CD4-positive, alpha-beta T cell treated with Interleukin-15 for 1 hour (primary cell): ENCODE measurements at places on chromosomes 7 and 10.
A peak's percentile ranks its signal among the peaks of the same experiment; 100 is the strongest.

- DNase-seq: peak; percentile 32
Observed at GRCh38 chr10:46028584-46029460, 1.6 kb downstream of the NCOA4 start.

DNA sequence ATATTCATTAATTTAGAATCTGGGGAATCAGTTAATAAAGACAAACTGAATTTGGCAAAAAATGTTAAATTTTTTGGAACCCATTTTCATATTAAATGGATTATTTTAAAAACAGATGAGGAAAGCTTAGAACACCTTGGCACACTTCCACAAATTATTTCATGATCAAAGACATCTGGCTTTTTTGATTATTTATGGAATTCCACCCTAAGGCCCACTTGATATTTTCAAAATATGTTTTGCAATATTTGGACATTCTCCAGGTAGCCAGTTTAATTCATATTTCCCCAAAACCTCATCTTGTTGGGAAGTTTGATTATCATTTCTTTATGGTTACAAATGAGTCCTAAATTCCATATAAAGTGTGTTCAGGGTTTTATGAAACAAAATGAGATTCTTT lies 129.9 kb downstream of the DOCK4 start:
- no peak for DNase-seq

DNA sequence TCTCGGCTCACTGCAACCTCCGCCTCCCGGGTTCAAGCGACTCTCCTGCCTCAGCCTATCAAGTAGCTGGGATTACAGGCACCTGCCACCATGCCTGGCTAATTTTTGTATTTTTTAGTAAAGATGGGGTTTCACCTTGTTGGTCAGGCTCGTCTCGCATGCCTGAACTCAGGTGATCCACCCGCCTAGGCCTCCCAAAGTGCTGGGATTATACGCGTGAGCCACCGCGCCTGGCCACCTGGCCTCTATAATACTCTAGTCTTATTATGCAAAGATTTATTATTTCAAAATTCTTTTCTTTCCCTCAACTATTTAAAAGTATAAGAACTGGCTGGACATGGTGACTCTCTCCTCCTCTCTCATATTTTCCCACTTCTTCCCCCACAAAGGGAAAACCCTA lies 30.0 kb upstream of the C1GALT1 start:
- no peak for DNase-seq

GRCh38 chr10:63137306-63137705 lies 4.2 kb downstream of the NRBF2 start:
- no peak for DNase-seq

GRCh38 chr10:47365431-47366180 lies 17.4 kb downstream of the RBP3 start:
- no peak for DNase-seq

DNA sequence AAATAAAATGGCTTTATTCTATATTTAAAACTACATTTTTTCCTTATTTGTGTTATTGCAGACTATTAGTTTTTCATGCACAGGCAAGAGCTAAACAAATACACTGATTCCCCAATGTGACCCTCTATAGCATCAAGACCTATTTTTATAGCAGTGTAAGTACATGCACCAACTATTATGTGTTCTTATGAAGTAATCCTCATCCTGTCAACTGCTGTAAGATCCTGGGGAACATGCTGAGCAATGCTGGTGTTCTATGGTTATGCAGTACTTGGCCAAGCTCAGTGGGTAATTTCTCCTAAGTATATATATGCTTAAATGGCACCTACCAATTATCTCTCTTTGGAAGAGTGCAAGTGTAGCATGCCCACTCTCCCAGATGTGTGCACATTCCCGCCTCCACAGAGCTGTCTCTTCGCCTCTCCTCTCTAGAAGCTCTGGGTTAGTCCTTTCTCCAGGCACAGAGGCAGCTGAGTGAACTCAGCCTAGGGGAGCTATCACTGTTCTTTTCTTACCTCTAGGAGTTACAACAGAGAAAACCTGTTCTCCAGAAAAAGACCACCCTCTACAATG lies 428.8 kb downstream of the KCNMA1 start:
- DNase-seq: no peak

DNA sequence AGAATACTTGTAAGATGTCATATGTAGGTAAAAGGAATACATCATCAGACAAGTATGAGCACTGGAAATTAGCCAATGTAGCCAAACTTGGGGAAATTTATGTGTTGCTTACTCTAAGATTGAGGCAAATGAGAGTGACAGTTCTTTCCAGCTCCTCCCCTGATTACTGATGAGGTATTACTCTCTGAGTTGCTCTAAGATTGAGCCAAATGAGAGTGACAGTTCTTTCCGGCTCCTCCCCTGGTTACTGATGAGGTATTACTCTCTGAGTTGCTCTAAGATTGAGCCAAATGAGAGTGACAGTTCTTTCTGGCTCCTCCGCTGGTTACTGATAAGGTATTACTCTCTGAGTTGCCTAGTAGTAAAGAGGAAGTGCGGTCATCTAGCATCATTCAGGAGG lies 435.8 kb downstream of the NRG3 start:
- no peak for DNase-seq

- DNase-seq: no peak
Observed at GRCh38 chr10:12420530-12421120, 71.3 kb downstream of the CAMK1D start.

- no peak for DNase-seq
Observed at GRCh38 chr10:85789982-85790789, 576.4 kb downstream of the GRID1 start.

- DNase-seq: no peak
Observed at GRCh38 chr10:68924593-68924992, 23.5 kb downstream of the DDX50 start.

GRCh38 chr7:131819891-131820290 lies 263.5 kb upstream of the PODXL start:
- no peak for DNase-seq

- no peak for DNase-seq
Observed at GRCh38 chr10:65416094-65416493, 1509.7 kb upstream of the LRRTM3 start.

DNA sequence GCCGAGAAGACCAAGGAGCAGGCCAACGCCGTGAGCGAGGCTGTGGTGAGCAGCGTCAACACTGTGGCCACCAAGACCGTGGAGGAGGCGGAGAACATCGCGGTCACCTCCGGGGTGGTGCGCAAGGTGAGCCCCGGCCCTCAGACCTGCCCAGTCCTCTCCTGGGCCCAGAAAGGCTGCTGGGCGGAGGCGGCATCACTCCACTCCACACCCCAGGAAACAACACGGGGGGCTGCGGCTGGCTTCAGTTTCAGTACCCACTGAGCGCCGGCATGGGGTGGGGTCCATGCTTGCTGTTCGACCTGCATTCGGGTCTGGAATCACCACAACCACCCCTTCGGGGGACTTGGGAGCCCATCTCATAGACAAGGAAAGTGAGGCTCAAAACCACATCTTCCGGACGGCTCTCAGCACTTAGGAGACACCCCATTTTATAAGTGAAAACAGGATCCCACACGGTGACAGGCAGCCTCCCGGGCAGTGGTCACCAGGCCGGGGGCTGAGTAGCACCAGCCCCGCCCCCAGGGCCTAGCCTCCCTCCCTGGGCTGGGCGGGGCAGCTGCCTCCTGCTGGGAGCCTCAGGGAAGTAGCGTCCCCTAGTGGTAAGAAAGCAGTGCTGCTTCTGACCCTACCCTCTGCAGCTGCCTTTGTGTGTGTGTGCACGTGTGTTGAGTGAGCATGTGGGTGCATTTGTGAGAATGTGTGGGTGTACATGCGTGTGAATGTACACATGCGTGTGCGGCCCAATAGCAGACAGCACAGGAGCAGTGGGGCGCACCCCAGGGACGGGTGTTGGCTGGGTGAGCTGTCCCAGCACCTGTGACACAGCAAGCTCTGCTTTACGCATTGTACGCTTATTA lies 1.8 kb downstream of the SNCG start:
- DNase-seq: peak; percentile 34

DNA sequence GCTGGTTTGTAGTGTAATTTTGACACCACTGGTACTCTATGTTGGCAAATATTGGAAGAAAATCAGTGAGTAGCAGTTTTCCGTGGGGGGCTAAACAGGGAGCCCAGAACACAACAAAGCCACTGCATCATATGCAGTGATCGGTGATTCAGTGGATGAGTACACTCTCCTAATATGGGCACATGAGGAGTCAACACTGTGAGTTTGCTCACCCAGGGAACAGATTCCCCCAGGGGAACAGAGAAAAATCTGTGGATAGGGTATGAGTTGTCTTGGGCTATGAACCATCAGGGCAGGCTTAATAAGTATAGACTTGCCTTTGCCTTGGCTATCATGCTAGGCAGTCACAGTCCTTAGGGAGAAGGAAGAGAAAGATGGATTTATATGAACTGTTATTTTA lies 227.7 kb upstream of the SEMA3E start:
- no peak for DNase-seq

DNA sequence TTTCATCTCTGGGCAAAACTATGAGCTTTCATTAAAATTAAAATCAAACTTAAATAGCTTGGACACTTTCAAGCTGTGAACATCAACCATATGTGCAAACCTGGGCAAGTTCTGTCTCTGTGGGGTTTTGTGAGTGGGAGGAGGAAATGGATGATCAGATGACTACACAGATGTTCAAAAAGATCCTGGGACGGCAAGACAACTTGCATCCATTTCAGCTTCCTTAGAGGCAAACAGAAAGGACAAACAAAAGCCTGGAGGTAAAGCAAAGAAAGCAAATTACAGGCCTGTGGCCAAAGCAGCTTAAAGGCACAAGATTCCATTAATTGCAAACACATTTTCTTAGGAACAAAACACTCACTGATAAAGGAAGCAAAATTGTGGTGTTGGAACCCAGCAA lies 222.2 kb downstream of the NEBL start:
- DNase-seq: no peak

DNA sequence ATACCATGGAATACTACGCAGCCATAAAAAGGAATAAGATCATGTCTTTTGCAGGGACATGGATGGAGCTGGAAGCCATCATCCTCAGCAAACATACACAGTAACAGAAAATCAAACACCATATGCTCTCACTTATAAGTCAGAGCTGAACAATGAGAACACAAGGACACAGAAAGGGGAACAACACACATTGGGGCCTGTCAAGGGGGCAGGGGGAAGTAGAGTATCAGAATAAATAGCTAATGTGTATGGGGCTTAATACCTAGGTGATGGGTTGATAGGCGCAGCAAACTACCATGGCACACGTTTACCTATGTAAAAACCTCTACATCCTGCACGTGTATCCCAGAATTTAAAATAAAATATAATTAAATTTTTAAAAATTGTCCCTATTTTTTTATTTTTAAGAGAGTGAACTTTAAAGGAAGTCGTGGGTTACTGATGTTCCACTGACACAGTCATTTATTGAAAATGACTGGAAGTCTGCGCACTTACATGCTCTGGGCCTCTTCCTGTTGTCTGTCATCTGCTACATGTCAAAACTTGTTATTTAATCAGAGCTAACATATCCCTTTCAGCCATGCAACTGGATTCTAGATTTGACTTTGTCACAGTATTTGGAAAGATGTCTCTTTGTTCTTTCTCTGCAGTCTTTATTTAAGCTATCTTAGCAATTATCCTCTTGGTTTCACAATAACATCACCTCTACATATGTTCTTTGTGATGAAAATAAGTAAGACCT lies 73.7 kb upstream of the ABCB5 start:
- DNase-seq: no peak

DNA sequence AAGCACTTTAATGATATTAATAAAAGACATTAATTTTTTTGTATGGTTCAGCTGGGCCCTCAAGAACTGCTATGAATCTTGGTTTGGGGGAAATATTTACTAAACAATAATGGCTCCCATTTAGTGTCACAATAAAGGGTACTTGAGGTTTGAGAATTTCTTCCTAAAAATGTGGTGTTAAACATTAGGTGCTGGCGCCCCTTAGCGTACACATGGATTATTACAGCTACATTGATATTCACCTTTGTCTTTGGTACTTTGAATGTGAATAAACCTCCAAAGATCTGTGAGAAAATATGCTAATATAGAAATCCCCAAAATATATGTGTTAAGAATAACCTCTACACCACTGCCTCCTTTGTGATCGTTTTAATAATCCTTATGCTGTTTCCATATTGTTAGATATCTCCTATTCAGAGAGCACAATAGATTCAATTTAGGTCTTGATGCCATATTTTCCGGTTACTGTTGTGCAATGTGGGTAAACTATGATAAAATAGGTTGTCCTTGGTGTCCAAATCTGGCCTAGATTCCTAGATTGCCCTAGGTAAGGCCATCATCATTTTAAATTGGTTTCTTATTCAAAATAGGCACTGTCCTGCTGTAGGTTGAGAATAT lies 161.8 kb upstream of the CACNA2D1 start:
- no peak for DNase-seq

DNA sequence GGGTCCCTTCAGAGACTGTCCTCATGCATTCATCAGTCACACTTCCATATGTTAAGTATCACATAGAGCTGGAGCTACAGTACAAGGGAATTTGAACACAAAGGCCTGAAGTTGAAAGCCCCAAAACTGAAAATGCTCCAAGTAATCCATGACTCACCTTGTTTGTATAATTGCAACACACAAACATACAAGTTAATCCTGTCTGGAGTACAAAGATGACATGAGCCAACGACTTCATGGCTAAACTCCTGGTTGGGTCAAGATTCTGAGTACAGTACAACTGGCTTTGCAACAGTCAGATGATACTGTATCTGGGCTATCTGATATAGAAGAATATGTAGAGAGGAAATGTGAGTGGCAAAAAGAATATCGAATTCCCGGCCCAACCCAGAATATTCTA lies 73.1 kb upstream of the AASS start:
- DNase-seq: no peak

DNA sequence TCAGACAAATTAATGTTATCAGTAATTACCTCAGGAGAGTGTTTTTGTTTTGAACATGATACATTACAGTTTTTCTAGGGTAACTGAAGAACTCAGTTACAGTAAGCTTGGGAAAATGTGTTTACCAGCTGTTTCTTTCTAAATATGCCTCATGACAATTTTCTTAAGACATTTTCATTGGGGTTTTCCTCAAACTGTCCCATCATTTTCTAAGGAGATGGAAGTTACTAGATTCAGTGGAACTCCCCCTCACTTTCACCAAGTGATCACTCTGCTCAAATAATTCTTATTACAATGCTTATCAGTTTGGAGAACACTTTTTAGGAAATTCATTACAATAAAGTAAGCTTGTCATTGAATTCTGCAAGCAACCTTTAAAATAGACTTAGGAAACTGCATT lies 6.4 kb upstream of the SPAG6 start:
- no peak for DNase-seq
